Stimulated activated CD4-positive, alpha-beta T cell treated with anti-CD3 and anti-CD28 coated beads, TNF-alpha, amount 100 ng/mL, for 1 hour (primary cell): ENCODE measurements at places on chromosomes 11 and 22.

GRCh38 chr11:104581246-104581980, 316.8 kb downstream of the CASP12 start:
- DNase-seq, result no peak

- no peak for DNase-seq
Measured at GRCh38 chr22:27136596-27136995, 479.2 kb downstream of the MIAT start.

DNA sequence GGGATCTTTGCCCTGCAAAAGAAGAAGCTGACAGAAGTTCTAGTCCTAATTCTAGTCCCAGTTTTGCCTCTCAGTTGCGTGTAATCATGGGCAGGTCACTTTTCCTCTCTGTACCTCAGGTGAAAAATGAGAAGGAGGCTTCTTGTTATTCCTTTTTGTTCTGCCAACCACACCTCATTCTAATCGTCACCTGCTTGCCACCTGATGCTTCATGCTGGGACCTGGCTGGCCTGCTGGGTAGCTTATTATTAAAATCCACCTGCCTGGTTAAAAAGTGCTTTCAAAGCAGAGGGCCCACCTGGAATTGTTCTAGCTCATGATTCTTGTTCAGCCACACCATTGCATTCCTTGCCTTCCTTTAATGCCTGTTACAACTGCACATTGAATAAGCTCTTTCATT, 8.4 kb upstream of the ALG8 start:
- DNase-seq, result no peak

DNA sequence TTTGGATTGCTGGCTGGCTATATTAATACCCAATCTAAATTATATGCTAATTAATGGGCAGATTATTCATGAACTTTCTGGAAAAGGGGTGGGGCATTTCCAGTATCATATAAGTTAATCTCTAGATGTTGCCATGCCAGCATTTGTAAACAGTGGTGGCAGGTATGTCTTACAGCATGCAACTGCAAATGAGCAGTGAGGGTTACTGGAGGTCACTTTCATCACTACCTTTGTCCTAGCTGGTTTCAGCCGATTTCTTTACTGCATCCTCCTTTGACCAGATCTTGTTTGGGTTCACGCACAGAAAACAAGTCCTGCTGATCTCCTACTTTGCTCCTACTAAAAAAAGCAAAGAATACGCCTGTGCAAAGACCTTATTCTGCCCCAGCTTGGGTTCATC, 89.1 kb upstream of the USP47 start:
- DNase-seq, result no peak

GRCh38 chr22:49993649-49994360, 18.8 kb downstream of the IL17REL start:
- DNase-seq, result no peak

GRCh38 chr11:62665599-62666258, 617 bp downstream of the CSKMT start:
- DNase-seq, result peak; percentile 27

DNA sequence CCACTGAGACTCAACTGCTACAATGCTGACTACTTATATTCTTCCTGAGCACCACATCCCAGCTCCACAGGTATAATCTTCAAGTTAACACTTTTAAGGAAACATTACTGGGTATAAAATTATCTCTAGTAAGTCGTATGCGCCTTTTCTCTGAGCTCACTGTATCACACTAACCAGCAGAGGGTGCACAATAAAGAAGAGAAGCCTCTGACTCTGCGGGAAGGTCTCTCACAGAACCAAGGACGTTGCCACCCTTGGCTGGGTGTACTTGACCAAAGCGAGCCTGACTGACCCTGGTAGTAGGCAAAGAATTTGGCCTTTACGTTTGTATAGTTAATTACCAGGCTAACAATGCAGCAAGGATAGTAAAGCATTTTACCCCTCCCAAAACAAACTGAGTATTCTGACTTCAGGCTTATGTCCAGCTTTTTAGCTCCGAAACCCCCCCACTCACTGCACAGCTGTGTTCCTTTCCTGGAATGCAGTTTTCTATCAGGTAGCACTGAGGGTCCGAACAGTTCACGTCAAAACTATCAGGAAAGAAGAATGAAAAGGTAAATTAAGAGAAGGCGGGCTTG, at the start of gene BTBD18:
Gene BTBD18 (minus strand): TSS at position 144 of the 578 bp plus-strand sequence. CDS start 631 bp downstream, outside the sequence.
- no peak for DNase-seq

- DNase-seq, result no peak
Measured at GRCh38 chr11:77082838-77083565, 16.2 kb downstream of the CAPN5 start.

- DNase-seq, result no peak
Measured at GRCh38 chr11:104819107-104819506, 79.2 kb downstream of the CASP12 start.

DNA sequence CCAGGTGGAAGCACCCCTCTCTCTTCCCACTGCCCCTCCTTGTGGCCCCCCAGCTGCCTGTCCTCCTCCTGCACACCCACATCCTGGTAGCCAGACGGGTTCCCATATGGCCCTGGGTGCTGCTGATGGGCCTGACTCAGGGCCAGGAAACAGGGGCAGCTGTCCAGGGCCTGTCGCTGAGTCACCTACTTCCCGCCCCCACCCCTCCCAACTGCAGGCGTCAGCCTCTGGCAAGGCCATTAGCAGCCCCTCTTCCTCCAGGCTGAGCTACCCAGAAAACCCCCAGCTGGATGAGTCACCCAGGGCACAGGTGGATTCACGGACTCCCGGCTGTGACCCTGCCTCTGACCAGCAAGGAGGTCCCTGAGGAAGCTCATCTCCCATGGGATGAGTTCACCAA, 6.9 kb upstream of the GAL start:
- DNase-seq, result no peak
